Cardiac fibroblast (primary cell): ENCODE measurements at places on chromosomes 3 and 15.

GRCh38 chr3:12396471-12396870 lies 87.8 kb upstream of the TSEN2 start:
- no peak for DNase-seq

- DNase-seq, result no peak
Observed at GRCh38 chr3:71744738-71745137, 8.9 kb upstream of the GPR27 start.

DNA sequence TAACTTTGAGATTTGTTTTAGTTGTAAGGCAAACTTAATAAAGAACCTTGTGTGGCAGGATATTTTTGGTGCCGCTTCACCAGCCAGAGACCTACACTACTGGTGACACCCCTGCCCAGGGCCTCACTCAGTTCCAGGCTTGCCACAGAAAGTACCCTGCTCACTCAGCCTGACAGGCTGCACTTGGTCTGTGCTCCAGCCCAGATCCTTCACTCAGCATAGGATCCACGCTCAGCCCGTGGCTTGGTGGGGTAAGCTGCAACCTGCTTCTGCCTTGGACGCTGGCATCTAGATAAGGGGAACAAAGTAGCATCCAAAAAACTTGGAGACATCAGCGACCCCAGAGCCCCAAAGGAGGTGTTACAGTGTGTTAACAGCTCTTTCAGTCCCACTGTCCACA lies 825.5 kb downstream of the EPHA3 start:
- DNase-seq, result no peak

- no peak for DNase-seq
Observed at GRCh38 chr3:25558796-25559195, 105.9 kb downstream of the TOP2B start.

DNA sequence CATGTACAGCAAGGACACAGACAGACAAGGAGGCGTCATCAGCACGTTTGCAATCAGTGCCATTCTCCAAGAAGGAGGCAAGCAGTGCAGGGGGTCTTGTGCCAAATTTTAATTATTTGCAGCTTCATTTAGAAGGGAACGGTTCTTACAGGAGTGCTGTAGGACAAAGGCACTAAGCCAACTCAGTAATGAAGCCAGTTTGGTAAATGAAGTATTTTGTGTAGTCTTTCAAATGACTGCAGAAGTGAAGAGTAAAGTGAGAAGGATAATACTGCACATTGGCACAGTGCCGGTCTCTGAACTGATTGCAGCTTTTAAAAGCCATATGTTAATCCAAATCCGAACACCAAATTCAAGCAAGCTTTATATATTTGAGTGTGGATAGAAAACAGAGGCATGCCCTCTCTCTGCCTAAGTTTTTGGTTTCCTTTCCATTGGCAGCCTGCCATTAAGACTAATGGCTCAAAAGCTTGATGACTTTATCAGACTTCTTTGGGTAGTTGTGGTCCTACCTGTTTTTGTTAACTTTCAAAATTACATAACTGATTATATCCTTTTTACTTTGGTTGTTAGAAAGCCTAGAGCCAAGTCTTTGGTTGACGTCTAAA lies 101.3 kb downstream of the SENP2 start:
- peak; percentile 39 for DNase-seq

DNA sequence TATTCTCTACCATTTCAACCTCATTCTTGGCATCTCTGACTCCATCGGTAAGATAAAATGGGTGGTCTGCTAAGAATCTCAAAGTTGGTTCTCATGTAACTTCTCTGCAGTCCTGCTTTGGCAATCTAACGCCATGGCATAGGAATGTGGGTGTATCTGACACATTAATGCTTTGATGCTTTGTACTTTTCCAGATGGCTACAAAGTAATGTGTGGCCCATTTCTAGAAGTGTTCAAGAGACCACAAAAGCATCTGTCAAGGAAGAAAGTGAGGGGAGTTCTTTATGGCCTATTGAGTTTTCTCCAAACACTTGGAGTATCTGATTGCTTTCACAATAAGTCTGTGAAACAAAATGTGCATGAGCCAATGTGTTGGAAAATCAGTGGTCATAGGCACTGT lies 339.9 kb upstream of the TGFBR2 start:
- DNase-seq, result peak; percentile 42

- DNase-seq, result no peak
Observed at GRCh38 chr3:32288819-32289218, 50.3 kb downstream of the CMTM8 start.

- no peak for DNase-seq
Observed at GRCh38 chr3:108051005-108051404, 39.8 kb downstream of the CD47 start.

GRCh38 chr3:193637831-193638230 lies 44.8 kb downstream of the OPA1 start:
- DNase-seq, result peak; percentile 51

DNA sequence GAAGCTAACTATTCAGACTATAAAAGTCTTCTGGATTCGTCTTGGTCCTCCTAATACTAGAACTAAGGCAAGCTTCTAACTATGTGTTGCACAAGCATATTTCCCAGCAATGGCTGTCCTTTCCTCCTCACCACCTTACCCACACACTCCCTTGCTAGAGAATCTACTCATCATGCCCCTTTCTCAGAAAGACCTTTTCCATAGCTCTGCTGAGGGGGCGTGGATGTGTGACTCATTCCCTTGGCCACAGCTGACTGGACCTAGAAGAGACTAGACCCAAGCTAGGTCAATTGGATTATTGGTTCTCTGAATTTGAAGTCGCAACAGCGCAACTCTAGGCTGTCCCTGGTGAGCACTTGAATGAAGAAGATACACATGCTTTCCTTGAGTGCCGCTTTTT lies 47.1 kb downstream of the ERC2 start:
- no peak for DNase-seq

GRCh38 chr3:101828276-101828675 lies 21.0 kb upstream of the NFKBIZ start:
- DNase-seq, result no peak

DNA sequence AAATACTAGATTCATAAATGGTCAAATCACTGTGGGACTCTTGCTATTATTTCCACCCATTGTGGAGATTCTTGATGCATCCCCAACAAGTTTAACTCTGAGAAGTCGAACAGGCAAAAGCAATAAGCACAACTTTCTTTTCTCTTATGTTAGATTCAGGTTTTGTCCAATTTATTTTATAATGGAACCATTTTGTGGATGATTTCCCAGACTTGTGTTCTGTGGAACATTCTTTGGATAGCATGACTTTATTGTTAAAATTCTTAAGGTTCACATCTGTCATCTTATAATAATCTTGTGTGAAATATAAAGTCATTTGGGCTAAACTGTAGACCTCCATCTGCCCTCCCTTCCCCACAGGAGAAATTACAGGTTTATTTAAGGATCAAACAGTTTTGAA lies 213.7 kb downstream of the LPP start:
- no peak for DNase-seq

- DNase-seq, result peak; percentile 49
Observed at GRCh38 chr3:36904641-36905040, 40.2 kb downstream of the TRANK1 start.

- peak; percentile 30 for DNase-seq
Observed at GRCh38 chr3:181711325-181712135, at the start of gene SOX2. TSS of gene SOX2 (plus strand) at chr3:181711925. CDS start at chr3:181712361, 436 bp downstream.

- no peak for DNase-seq
Observed at GRCh38 chr15:43095243-43095642, 10.6 kb downstream of the UBR1 start.

GRCh38 chr3:72082186-72082715 lies 297.3 kb upstream of the PROK2 start:
- peak; percentile 62 for DNase-seq

DNA sequence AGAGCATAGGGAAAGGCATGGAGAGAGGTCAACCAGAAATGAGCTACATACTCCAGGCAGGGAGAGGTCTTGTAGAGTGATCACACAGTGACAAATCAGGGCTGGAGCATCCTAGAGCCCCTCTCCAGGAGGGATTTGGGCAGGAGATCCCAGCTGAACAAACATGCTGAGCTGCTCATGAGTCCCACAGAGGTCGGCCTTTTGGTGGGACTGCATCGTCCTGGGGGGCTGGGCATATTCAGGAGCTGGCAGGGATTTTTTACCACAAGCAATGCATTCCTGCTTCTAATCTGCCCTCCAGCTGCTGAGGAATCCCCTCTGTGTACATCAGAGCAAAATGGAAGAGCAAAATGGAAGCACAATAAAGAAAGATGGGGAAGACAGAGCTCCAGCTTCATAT lies 94.9 kb downstream of the NTRK3 start:
- no peak for DNase-seq

- DNase-seq, result peak; percentile 68
Observed at GRCh38 chr15:67148196-67148701, 82.8 kb downstream of the SMAD3 start.

DNA sequence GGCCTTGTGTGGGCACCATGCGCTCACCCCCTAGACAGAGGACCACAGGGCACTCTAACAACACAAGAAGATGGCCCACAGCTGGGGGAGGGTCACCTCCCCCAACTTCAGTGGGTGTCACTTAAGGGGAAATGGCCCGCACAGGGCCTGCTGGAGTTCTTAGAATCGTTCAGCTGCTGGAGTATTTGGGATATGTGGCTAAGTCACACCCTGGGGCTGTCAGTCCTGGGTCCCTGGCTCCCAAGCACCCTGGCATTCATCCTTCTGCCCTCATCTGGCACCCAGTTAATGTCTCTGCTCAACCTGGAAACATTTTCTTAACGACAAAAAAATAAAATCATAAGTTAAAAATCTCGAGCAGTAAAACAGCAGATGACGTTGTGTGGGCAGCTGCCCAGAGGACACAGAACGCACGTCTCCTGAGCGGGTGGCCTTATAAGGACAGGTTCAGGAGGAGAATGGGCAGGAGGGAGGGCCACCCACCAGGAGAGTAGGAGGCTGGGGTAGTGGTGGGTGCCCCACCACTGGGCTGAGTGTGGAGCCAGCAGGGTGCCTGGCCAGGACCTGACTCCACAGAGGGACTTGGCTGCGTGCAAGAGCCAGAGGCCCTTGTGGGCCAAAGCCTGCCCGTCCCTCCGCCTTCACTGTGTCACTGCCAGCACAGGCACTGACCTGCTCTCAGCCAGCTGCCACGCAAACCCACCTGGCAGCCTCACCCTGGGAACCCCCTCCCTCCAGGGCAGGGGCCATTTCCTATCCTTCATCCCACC lies 11.5 kb downstream of the KBTBD13 start:
- no peak for DNase-seq

- peak; percentile 69 for DNase-seq
Observed at GRCh38 chr15:38991126-38991525, 426.5 kb upstream of the RASGRP1 start.

DNA sequence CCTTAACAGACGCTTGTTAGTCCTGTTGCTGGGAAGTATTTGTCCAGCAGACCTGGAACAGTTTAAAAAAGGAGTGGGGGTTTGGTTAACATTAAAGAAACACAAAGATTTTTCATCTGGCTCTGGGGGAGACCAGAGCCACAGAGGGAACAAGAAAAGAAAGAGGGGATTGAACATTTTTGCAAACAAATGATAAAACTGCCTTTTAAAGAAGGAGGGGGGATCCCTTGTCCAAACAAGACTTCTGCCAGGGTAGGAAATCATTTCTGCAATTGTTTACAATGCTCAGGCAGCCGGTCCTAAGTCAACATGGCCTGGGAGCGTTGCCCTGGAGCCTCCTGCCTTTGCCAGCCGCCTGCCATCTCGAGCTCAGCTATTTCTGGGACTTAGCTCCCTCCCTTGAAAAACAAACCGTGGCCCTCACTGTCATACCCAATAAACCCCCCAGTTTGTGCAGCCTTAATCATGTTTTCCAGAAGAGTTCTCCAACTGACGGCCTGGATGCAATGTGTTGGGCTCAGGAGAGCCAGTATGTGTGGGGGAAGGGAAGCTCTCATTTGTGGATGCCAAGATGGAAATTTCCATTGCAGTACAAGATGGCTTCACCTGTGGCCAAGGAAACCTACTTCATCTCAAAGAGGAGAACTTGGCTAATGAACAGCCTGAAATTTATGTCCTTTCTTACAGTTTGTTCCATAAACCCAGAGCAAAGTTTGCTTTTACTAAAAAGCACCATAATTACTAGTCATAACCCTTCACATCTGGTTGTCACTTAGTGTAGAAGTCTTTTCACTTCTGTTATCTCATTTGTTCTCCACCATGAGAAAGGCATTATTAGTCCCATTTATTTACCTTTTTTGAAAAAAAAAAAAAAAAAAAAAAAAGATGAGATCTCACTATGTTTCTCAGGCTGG lies 75.9 kb upstream of the RNU6-1 start:
- DNase-seq, result no peak

GRCh38 chr15:57752436-57752835 lies 45.9 kb downstream of the POLR2M start:
- DNase-seq, result peak; percentile 56

GRCh38 chr3:47581422-47581821 lies 2.8 kb upstream of the CSPG5 start:
- DNase-seq, result no peak

- no peak for DNase-seq
Observed at GRCh38 chr3:128499724-128500275, 6.8 kb upstream of the GATA2 start.

DNA sequence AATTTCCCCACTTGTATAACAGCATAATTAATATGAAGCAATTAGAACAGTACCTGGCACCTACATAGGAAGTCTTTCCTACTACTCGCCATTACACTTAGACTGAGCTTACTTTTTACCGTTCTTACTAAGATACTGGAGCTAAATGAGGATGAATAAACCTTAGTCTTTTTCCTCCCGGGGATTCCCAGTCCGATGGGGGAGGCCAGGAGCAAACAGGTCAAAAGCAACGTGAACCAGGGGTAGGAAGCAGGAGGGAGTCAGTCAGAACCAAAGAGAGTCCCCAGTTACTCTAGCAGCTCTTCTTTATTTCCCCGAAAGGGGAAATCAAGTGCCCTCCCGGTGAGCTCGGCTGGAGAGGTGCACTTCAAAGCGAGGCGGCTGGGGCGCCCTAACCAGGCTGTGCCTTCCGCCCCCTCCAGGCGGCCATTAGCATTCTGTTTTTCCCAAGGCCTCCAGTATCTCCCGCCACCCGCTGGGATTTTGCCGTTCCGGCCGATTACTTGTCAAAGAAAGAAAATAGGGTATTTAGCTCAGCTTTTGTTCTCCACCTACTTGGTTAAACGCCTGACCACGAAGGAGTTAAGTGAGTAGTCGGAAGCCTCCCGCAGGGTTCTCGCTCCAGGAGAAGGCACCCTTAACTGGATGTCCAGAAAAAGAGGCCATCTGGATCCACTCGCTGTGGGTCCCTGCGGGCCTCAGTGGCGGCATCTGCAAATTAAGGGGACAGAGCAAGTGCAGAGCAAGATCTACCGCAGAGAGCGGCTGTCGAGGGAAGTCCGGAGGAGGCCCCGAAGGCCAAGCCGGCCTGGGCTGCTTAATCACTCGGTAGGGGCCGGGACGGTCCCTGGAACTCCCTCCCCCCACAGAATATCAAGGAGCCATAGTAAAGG lies 6.3 kb upstream of the EOMES start:
- no peak for DNase-seq

- DNase-seq, result no peak
Observed at GRCh38 chr15:68794307-68794706, 26.4 kb downstream of the ANP32A start.

- no peak for DNase-seq
Observed at GRCh38 chr3:76653640-76654251, 386.2 kb upstream of the ROBO2 start.

DNA sequence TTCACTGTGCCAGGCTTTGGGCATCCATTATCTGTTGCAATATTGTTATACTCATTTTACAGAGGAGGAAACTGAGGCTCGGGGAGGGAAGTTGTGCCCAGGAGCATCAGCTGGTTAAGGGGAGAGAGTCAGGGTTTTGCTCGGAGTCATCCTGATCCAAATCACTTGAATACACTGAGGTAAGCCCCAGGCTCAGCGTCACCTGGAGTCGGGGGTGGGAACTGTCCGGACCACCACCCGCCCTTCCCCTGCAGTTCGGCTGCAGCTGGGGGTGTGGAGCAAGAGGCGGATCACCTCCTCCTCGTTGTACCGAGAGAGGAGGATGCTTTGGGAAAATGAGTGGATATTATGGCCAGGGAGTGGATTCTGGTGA lies 646 bp downstream of the HRH1 start:
- DNase-seq, result no peak
